MCF 10A (cell line): ENCODE measurements at places on chromosomes 2 and 18. TPM values are rescaled to one million over a fixed set of nuclear protein-coding genes. Genes with fewer than 3 reads are reported as not detected.

Gene SEMA4F
- 5.2 and 7.0 TPM in 2 replicates for total RNA-seq

Gene ALLC
- not detected in 2 replicates for total RNA-seq

Gene IL36B
- not detected in 2 replicates for total RNA-seq

Gene SLC8A1
- 1.6 and 1.7 TPM in 2 replicates for total RNA-seq

Gene TTN
- total RNA-seq: under 0.01 and 0.05 TPM in 2 replicates

Gene ADGRF3
- total RNA-seq: 0.17 TPM in 1 of 2 replicates, not detected in the other

Gene CFAP221
- not detected in 2 replicates for total RNA-seq
